Stimulated activated CD4-positive, alpha-beta T cell treated with anti-CD3 and anti-CD28 coated beads, Interleukin-12 subunit alpha, Interleukin-12 subunit beta, amount 100 ng/mL, for 4 hours (primary cell): ENCODE measurements at places on chromosomes 4 and X.

DNA sequence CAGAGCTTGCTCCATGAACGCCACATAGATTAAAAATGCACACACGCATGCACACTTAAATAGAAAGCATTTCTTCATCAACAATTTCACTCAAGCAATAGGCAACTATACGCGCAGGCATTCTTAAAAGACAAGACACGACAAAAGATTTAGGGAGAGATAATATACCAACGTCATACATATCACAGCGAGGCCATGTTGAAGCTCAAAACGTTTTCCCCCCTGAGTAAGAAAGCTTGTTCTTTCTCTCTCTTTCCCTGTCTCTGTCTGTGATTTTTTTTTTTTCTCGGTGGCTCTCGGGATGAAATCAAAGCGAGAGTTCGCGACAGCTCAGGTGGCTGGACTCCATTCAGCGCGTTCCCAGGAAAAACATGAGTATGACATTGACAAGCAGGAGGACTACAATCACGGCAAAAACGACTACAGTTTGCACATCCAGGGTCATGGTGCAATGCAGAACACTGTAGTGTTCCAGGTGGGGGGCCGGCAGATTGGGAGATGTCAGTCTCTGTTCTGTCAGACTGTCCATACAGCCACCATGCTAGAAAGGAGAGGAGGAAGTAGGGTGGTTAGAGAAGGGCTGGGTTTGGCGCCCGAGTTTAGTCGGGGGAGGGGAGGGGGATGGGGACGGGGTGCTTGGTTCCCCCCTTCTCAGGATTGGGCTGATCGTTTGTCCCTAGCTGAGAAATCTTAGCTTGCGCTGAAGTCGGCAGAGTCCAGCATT, 30.7 kb downstream of the ARHGEF9 start:
- no peak for DNase-seq

- no peak for DNase-seq
These were observed 496.3 kb downstream of the BCOR start for GRCh38 chrX:39601231-39602177.

DNA sequence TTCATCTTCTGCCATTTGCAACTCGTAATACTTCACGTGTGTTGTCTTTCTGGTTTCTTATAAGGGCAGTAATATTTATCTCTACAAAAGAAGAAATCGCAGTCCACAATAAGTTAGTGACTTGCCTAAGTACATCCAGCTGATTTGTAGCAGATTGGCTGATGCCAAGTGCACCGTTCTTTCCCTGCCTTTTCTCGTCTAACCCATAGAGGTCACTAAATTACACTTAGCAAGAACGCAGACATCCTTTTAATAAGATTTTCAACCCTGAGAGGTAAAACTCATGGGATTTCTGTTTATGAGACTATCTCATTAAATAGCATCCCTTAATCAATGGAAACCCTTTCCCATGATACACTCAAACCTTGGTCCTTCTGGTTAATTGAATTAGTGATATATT, 408.6 kb upstream of the ACTRT1 start:
- DNase-seq: no peak

- no peak for DNase-seq
These were observed 54.3 kb downstream of the FAT4 start for GRCh38 chr4:125369098-125369497.

- no peak for DNase-seq
These were observed 19.6 kb upstream of the TCEAL4 start for GRCh38 chrX:103565752-103566151.

- DNase-seq: no peak
These were observed 300.5 kb downstream of the FGF13 start for GRCh38 chrX:138411048-138411447.

- no peak for DNase-seq
These were observed 180.8 kb downstream of the PRKX start for GRCh38 chrX:3532581-3533085.

GRCh38 chr4:138045036-138045435, 197.1 kb downstream of the SLC7A11 start:
- DNase-seq: no peak

- DNase-seq: no peak
These were observed 1410.9 kb downstream of the PCDH18 start for GRCh38 chr4:136121426-136121825.

GRCh38 chrX:41923978-41924683, 777 bp upstream of the CASK start:
- peak; percentile 12 for DNase-seq

DNA sequence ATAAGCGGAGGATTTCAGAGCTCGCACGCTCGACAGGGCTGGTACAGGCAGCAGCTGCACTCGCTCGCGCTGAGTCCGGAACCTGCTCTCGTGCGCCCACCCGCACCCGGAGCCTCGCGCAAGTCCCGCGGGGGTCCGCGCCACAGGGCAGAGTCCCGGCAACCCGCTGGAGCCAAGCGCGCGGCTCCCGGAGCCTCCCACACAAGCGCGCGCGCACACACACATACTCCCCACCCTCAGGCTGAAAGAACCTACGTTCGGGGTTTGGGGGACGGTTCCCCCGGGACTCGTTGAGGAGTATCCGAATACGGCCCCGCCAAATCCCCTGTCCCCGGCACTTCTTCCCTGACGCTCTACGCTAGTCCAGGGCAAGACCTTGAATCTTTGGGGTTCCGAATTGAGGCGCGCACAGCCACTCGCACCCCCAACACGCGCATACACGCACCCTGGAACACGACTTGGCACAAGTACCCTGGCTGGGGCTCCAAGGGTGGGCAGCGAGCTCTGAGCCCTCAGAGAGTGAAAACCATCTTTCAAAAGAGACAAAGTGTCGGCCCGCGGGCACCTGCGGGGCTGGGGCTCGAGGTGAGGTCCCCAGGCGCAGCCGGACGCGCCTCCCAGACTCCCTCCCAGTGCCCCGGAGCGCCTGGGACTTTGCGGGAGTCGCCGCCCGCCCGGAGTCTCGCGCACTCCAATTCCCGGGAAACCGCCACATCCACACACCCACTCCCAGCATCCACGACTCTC, 952 bp downstream of the ANOS1 start:
- no peak for DNase-seq

DNA sequence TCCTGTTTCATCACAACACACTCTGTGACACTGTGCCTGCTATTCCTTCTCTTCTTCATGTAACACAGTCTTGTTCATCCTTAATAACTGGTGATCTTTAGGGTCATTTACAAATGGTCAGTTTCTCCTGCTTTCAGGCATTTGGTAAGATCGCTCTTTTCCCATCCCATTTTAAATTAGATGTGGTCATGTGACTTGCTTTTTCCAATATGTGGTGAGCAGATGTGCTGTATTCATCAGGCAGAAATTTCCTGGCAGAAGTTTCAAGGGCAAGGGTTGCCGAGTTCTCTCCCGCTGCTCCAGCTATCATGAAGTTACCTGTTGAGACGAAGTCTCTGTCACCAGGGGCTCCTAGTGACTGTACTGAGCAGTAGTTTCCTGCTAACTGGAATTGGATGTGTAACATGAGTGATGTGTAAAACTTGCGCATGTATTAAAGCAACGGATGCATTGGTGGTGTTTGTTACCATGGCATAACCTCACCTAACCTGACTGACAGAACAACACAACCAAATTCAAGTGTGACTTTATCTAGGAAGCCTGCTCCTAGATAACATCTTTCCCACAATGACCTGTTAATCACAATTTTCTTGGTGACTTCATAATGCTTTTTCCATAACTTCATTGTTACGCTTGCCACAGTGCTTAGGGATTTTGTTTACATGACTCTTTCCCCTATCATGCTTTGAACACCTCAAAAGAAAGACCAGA, 29.5 kb upstream of the BMPR1B start:
- DNase-seq: no peak

DNA sequence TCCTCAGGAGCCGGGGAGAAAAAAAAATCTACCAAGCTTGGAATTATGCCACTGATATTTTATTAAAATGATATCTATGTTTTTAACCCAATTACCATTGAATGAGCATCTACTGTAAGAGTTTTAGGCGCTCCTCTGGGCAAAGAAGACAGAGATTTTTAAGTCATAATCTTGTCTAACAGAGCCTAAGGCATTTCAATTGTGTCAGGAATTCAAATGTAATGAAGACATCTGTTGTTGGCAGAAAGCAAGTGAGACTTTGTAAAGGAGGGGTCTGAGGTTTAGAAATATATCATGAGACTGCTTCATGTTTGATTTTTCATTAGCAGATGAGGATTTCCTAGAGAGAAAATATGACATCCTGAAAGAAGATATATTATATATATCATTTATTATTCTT, 1158.1 kb downstream of the FSTL5 start:
- no peak for DNase-seq

DNA sequence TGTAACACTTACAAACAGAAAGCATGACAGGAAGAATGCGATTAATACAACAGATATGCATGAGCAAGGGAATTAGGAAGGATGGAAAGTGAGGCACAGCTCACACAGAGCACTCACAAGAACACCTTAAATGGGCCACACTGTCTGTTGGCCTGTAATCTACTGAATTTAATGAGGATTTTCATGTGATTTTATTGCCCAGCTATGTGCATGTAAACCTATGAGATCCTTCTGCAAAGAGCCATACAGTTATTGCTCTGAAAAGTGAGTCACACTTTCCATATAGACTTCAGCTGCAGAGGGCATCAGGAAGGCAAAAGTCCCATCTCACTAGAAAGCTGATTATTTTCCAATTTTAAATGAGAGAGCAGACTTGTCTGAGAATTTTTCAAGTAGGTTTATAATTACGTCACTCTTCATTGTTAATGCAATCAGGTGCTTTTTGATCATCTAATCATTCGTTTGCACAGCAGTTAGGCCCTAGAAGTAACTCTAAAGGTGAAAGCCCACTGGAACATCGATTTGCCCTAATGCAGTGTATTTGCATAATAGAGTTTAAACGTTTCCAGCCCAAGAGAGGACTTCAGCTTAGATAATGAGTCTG, 832.7 kb upstream of the INTU start:
- DNase-seq: no peak

- DNase-seq: no peak
These were observed 81.1 kb downstream of the CT47B1 start for GRCh38 chrX:120794525-120794975.

DNA sequence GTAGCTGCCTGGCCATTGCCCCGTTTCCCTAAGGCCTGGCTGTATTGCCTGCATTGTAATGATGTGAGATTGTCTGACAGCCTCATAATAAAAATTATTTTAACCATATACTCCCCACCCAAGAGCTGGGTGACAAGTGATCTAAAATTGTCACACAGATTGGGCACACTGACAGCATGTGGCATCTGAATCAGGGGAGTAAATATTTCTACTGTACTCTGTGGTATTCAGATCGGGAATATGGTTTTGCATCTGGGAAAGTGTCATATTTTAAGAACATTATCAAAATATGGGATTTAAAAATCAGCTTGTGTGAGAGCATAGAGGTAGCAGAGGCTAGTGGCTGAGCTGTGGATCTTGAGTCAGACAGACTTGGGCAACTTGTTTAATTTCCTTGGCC, 135.8 kb upstream of the PDLIM3 start:
- DNase-seq: no peak

GRCh38 chrX:22037225-22037624, 5.1 kb downstream of the PHEX start:
- DNase-seq: no peak

DNA sequence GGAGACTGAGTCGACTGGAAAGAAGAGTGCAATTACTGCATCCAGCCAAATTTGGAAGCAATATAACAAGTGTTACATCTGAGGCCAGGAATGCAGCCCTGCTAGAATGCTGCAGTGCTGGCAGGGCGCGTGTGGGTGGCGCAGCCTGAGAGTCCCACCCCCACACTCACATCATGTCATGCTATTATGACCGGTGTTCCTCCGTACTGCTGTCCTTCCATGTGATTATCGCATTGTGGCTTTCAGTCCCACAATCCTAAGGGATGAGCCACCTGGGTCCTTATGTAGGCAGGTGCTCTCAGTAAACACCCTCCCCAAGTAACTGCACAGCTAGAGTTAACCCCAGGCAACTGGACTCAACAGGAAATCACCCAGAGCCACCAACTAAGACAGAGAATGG, 122.6 kb upstream of the CPEB2 start:
- no peak for DNase-seq

- no peak for DNase-seq
These were observed 2.2 kb downstream of the AIFM1 start for GRCh38 chrX:130163398-130163797.

GRCh38 chrX:111662292-111662691, 18.7 kb upstream of the ALG13 start:
- DNase-seq: no peak

GRCh38 chr4:144340931-144341330, 200.4 kb upstream of the GYPA start:
- DNase-seq: no peak

DNA sequence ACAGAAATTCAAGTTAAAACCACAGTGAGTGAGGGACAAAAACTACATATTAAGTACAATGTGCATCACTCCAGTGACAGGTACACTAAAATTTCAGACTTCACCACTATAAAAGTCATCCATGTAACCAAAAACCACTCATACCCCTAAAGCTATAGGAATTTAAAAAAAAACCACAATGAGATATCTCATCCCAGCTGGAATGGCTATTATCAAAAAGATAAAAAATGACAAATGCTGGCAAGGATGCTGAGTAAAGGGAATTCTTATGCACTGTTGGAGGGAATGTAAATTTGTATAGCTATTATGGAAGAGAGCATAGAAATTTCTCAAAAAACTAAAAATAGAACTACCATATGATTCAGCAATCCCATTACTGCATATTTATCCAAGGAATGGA, 171.1 kb downstream of the HHIP start:
- no peak for DNase-seq

GRCh38 chrX:15947648-15948317, 93.2 kb upstream of the AP1S2 start:
- DNase-seq: no peak

GRCh38 chr4:151604238-151604637, 156.6 kb downstream of the GATB start:
- no peak for DNase-seq

GRCh38 chr4:182142176-182143085, 100.8 kb upstream of the TENM3 start:
- no peak for DNase-seq
